Epithelial cell of prostate (primary cell): ENCODE measurements at places on chromosomes 2 and 18.
A peak's percentile ranks its signal among the peaks of the same experiment; 100 is the strongest.

DNA sequence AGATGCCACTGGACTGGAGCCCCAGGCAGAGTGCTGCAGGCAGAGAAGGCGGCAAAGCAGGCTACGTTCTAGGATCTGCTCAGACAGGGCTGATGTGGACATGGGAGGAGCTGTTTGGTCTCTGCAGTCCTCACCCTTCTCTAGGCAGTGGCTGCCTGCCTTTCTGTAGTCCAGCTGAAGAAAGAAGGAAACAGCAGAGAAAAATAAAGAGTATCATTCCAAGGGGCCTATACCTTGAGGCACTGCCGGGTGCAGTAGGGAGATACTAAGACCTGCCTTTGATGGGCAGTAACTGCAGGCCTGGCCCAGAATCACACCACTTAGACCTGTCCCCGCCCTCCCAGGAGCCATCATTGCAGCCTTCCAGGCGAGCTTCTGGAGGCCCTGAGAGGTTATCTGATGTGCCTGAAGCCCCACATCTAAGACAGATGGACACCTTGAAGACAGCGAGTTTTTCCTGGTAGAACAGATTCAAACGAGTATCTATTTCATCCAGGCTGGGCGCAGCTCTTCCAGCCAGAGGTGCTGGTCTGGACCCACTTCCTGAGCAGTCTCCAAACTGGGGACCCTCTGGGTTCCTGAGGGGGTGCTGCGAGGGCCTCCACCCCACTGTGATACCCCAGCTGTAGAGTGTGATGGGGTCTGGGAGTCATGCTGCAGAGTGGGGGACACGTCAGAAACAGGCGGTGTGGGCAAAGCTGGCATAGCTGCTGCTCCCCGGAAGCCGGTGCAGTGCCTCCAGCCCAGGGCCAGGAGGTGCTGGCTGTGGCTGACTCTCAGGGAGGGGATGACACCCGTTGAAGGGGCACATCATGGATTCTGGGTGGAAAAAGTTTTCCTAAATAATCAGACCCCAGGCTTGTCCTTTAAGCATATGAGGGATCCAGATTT is 87.3 kb upstream of the OTOS start:
- no peak for DNase-seq

GRCh38 chr2:147763861-147764260 is 81.0 kb upstream of the ACVR2A start:
- no peak for DNase-seq

- DNase-seq = peak; percentile 20
Measured at GRCh38 chr18:58581265-58581664, 47.6 kb downstream of the ALPK2 start.

DNA sequence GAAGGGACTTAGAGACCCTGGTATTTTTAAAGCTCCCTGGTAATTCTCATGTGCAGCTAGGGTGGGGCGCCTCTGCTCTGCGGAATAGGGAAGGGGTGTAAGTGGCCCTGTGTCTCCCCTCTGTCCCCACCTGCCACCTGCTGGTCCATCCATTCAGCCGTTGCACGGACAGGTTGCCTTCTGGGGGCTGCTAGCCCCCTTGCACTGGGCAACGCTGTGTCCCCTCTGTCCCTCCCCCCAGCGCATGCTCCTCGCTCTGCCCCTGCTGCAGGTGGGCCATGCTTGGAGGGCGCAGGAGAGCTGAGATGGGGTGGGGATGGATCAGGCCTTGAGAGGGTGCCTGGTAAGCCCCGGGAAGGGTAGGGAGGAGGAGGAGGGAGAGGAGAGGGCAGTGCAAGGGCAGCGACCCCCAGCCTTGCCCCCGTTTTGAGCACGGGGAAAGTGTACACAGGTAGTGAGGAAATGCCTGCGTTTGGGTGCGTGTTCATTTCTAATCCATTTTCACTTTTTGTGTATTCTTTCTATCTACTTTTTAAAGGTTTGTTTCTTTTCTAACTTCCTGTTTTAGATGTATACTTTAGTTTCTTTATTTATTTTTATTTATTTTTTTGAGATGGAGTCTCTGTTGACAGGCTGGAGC is 23.9 kb downstream of the RRM2 start:
- DNase-seq = no peak

- DNase-seq = no peak
Measured at GRCh38 chr2:15547115-15547876, 13.8 kb downstream of the NBAS start.

DNA sequence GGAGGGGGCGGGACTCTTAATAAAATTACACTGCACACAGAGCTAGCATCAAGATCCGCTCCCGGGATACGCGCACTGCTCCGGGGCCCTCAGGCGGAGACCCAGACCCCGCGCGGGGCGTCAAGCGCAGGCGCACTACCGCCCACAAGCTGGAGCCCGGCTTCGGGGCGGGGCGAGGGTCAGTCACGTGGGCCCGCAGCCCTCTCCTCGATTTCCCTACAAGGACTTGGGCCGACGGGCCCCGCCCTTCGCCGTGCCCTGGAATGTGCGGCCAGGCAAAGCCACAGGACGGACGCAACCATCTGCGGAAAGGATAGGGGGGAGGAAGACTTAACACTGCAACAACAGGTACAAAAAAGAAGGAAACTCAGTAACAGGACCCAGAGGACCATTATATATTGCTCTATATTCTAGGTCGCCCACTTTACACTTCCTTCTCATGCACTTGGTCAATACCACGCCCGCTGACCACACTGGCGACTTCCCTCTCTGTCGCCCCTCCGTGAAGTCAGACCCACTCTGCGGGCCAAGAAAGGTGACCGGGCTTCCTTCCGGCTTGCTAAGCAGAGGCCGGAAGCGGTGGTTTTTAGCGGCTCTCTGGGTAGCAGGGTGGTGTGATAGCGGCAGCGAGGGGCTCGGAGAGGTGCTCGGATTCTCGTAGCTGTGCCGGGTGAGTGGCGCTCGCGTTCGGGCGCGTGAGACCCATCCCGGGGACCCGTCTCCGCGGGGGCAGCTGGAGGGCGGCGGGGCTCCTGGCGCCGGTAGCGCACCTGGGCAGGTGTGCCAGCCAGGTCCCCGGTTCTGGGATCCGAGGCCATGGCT is at the start of gene MYL12A:
TSS of gene MYL12A (plus strand) at position 562 of the 822 bp plus-strand sequence. CDS start 5,447 bp downstream, outside the sequence.
- DNase-seq = peak; percentile 94

DNA sequence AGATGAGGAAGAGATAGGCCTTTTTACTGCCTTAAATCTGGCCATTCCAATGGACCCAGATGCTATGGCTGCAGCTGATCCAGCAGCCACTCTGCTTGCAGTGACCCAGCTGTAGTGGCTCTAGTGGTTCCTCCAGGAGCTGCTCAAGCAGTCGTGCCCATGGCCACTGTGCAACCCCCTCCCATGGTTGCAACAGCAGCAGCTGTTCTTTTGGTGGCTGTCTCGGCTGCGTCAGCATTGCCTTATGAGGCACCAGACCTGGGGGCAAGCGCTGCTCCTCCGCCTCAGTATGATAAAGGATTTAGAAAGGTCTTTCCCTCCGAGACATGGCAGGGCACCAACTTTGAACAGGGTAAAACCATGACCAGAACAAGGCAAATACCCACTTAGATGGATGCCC is 384.9 kb upstream of the DCC start:
- no peak for DNase-seq

- no peak for DNase-seq
Measured at GRCh38 chr2:239178954-239179353, 221.9 kb downstream of the HDAC4 start.

- DNase-seq = no peak
Measured at GRCh38 chr2:78260861-78261260, 738.7 kb upstream of the LRRTM4 start.

- no peak for DNase-seq
Measured at GRCh38 chr2:62435720-62436119, 70.3 kb downstream of the TMEM17 start.

DNA sequence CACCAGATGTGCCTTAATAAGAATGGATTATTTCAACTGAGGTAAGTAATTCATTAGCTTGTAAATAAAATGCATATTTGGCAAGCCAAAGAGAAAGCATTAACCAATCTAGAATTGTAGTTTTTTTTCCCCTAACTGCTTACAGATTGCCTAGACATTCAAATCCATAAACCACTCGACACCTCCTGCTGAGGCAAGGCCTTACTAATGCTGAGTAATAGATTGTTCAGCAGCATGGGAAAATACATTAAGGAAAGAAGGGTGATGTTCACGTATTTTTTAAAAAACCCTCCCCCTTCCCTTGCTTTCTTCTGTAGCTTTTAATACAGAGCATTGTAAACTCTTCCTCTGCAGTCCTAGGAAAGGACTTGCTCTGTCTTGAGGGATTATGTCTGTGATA is 17.0 kb upstream of the LINC00305 start:
- no peak for DNase-seq

- peak; percentile 5 for DNase-seq
Measured at GRCh38 chr18:76209597-76209996, 285.4 kb downstream of the ZNF516 start.

DNA sequence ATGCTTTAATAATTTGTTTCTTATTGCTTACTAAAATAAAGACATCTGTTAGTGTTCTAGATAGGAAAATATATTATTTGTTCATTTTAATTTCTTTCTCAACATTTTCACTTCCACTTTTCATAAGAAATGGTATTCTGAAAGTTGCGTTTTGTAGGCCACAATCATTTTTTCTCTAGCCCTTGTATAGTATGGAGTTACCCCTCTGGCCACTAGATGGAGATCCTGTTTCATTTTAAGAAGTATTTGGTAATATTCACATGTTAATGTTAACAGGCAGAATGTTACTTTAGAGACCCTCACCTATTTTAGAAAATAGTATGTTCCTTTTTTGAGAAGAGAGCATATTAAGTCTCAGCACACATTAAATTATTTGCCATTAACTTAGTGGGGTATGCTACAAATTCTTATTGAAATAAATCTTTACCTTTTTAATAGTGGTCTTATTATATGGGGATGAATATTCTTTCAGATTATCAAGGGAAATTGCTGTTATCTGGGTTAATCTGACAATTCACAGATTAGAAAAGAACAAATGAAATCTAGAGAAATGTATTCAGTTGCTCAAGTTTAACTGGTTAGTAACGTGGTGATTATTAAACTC is 73.9 kb upstream of the TTC27 start:
- DNase-seq = no peak

GRCh38 chr18:15005313-15006130 is 257.6 kb downstream of the ANKRD30B start:
- no peak for DNase-seq

- no peak for DNase-seq
Measured at GRCh38 chr2:12718015-12718671, 1.4 kb downstream of the TRIB2 start.

- DNase-seq = no peak
Measured at GRCh38 chr2:55399815-55400214, 19.8 kb downstream of the CCDC88A start.

- no peak for DNase-seq
Measured at GRCh38 chr2:23273786-23274185, 111.2 kb upstream of the KLHL29 start.

DNA sequence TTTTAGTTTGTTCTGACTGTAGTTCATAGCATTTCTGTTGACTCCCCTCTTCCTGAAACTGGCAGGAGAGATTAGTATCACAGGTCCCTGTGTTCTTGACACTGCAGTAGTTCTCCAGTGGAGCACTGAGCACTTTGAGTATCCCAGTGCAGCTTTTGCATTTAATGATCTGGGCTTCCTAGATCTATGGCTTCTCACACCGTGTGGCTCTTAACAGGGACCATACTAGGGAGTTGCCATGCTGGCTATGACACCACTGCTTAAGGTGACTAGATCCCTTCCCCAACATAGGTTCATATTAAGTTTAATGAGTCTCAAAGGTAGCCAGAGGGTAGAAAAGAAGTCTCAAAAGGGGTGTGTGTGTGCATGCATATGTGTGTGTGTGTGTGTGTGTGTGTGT is 6.2 kb upstream of the MSTN start:
- no peak for DNase-seq

DNA sequence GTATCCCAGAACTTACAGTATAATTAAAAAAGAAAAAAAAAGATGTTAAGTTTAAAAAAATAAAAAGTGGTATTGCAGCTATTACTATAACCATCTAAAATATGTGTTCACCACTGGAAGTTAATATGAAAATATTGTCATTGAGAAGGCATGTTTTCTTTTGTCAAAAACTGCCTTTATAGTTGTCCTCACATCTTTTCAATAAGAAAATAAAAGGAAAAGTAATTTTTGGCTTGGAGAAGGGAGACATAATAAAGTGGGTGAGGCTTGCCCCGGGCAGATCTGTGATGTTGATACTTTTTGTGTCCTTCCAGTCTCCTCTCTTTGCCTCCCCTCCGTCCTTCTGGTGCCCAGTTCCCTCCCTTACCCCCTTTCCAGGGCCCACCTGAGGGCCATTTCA is 24.9 kb downstream of the MPP4 start:
- DNase-seq = no peak

DNA sequence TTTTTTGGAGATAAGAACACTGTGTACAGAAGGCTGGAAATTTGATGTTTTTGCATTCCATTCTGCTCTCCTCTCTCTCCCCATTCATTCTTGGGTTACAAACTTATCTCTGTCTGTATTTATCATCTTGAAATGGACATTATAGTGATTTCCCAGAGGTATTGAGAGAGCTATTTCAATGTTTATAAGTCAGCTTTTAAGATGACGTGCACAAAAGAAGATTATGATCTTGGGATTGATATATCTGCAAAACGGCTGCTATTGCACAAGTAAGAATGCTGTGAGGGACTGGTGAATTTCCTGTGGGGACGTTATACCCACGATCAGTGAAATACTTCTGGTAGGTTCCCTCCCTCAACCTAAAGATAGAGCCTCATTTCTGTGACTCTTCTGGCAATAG is 61.0 kb upstream of the DTNA start:
- DNase-seq = no peak
